ENCODE measurements at places on chromosomes 5 and 9.
A peak's percentile ranks its signal among the peaks of the same experiment; 100 is the strongest.

DNA sequence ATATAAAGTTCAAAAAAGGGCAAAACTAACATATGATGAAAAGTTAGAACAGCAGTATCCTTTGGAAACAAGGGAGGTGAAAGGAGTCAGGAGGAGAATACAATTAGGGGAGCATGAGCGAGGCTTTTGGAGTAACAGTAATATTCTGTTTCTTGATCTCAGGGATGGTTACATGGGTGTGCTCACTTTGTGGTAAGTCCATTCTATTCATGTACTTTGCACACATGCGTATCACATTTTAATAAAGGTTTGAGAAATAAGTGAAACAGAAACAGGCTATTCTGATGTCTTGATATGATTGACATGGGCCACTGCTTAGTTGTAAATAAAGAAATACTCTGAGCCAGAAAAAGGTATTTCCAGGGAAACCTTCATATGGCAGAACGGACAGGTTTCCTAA is 208.8 kb downstream of the SPOCK1 start:
- no peak for DNase-seq

GRCh38 chr5:159515909-159516415 is 185.7 kb upstream of the IL12B start:
- peak; percentile 9 for DNase-seq

- no peak for DNase-seq
These were observed 54.7 kb downstream of the ANXA2R start for GRCh38 chr5:42985129-42986037.

DNA sequence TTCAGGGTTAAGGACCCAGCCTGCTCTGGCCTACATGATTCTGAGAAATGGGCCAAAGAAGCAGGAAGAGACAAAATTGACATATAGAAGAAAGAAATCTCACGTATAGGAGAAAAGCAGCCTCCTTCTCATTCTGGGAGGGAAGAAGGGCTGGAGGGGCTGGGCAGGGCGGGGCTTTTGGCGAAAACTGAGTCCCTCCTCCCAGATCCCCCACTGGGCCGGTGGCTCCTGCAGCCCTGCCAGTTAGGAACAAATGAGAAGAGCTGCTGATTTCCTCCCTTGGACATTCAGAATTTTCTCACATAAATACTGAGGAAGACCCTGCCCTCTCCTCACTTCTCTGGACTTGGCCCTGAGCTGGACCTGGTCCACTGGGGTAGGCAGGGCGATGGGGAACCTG is at the start of gene WNT8A:
Gene WNT8A, plus strand, starts transcription at position 332 of the 400 bp plus-strand sequence. CDS start 95 bp downstream, outside the sequence.
- DNase-seq: no peak

- DNase-seq: no peak
These were observed 27.6 kb downstream of the AP3S1 start for GRCh38 chr5:115869256-115869795.

DNA sequence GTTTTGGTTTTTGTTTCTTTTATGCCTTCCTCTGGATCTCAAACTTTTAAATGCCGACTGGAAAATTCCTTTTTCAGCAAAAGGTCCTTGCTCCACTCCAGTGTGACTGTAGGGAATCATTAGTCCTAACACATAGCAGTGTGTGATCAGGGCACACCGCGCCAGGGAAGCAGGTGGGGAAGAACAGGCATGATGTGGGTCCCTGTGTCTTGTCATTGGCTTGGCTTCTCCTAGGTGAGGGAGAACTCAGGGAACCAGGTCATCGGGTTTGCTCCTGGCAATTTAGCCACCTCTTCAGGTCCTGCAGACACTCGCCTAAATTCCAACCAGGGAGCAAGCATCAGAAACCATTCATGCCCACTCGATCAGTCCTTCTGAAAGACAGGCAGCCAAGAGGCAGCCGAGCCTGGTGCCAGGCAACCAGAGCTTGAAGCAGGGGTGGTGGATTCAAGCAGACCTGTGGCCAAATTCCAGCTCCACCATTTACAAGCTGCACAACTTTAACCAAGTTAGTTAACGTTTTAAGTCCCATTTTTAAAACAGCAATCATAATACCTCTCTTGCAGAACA is 514.2 kb downstream of the BNC2 start:
- DNase-seq: no peak

DNA sequence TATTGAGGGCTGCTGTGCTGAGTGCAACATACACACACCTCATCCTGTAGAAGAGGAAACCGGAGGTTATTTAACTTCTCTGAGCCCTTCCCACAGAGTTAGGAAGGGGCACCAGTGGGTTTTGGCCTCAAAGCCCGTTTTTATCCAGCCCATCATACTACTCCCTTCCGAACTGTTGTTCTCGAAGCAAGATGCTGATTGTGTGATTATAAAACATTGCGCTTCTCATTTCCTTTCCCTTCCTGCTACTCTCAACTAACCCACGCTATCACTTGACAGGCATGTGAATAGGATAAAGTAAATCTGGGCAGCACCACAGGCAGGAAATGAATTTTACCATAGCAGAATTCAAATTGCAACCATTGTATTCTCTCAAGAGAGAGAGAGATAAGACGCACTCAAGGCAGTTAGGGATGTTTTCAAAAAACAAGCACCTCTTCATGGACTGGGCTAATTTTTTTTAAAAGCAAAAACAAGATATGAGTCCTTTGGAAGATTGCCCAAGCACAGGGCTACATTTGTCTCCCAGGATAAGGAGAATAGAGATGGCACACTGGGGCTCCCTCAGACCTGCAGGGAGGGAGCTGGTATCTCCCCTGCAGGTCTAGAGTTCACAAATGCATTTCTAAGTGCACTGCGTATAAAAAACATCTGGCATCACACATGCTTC is 52.6 kb downstream of the GNA14 start:
- DNase-seq: no peak

DNA sequence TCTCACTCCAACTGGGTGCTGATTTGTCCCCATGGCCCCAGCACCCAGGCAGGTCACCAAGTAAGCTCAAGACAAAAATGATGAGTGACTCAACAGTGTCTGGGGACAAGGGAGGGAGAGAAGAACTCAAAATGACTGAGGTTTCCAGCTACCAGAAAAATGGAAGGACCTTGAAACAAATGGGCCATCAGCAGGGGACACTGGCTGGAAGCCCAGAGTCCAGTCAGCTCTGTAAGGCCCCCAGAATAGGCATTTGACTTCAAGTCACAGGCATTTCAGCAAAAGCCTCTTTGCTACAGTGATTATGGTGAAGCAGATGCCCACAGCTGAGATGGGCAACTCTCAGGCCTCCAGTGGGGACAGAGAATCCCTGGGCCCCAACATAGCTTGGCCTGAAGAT is 139.0 kb upstream of the GABRP start:
- DNase-seq: no peak

DNA sequence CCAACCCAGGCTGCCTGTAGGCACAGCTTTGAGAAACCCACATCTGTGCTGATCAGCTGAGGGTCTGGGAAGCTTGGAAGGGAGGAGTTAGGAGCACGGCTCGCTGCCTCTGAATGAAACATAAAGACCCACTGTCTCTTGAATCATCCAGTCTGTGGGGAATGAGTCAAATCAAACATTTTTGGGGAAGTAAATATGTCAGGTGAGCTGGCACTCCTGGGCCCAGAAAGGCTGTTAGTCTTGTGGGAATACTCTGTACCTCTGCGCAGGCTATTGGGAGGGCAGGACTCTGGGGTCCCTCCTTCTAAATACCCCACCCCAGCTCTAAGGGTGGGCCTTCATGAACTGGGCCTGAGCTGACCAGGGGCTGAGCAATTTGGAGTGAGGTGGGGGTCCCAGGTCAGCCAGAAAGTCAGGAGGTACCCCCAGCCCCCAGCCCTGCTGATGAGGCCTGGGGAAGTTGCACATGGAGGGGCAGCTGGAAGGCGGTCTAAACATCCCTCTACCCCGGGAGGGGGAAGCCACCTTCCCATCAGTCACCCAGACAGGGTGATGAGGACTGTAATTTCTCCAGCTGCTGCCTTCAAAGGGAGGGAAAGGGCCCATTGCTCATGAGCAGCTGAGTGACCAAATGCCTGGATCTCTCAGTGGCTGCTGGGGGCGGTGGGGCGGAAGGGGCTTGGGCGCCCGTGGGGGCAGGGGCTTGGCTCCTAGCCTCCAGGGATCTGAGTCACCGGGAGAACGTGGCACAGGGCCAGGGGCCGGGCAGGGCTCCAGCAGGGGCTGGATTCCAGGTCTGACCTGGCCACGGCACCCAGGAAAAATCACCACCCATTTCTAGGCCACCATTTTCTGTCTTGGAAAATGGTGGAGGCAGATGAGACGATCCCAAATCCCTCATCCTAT is 10.8 kb downstream of the FIBCD1 start:
- DNase-seq: no peak

DNA sequence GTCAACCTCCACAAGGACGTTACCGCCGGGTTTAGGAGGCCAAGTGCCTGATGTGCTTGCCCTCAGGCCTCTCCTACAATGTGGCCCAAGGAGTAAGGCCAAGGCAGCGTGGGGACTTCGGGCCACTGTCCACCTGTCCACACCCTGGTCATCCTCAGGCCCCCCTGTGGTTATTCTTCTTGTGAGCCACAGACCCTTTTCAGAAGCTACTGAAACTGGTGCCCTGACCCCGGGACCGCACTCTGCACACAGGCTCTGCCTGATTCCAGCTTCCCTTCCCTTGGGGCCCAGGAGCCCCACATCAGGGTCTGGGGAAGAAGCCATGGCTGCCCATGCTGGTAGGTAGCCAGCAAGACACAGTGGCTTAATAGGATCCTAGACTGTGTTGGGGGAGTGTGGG is 128.8 kb downstream of the OLFM1 start:
- no peak for DNase-seq

GRCh38 chr9:31588006-31588405 is 796.4 kb upstream of the ACO1 start:
- no peak for DNase-seq

- DNase-seq: no peak
These were observed 55.0 kb upstream of the CDH12 start for GRCh38 chr5:22908129-22908528.

GRCh38 chr5:176810687-176811501 is 535 bp downstream of the UNC5A start:
- DNase-seq: no peak

DNA sequence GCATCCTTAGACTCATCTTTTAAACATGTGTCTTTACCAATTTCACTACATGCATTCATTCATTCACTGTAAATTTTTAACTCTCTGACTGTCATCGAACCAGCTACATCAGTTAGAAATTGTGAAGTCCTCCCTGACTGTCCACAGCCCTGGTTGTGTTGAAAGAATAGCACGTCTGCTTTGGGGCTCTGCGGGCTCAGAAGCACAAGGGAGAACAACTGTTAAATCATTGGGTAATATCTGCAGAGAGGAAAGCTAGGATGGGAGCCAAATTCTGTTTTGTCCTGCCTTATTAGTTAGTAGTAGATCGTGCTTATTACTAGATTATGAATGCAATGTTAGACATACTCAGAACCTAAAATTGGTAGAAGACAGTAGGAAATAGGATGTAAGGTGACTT is 26.3 kb upstream of the FAM120AOS start:
- DNase-seq: no peak

GRCh38 chr5:55429613-55430253 is 105.0 kb downstream of the PLPP1 start:
- DNase-seq: no peak

DNA sequence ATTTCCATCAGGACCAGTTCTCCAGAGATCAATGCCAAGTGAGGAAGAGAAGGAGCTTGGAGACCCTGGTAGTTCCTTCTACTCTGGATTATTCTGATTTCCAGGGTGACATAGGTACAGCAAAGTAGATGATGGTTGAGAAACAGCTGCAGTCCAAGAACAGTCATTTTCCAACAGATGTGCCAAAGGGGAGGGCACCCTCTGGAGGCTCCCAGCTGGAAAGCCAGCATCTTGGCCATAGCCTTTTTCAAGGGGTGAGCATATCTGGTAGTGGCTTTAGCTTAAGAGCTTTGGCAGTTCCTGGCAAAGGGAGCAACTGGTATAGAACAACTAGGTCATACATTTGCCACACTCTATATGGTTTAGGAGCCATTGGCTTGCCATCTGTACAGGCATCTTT is 492.7 kb downstream of the RASEF start:
- DNase-seq: no peak

GRCh38 chr5:111834926-111835599 is 78.1 kb upstream of the NREP start:
- no peak for DNase-seq

DNA sequence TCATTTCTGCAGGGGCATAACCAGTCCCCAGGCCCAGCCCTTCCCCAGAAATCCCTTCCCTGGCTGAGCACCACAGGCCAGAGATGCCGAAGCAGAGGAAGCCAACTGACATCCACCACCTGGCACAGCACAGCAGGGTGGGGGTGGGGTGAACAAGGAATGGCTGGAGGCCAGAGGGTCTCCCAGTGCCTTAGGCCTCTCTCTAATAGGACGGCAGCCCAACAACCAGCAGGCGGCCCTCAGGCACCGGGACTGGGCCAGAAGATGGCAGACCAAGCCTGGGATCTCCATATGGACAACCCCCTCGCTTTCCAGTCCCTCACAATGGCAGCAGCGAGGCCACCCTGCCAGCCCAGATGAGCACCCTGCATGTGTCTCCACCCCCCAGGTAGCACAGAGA is 13.2 kb downstream of the PDLIM4 start:
- no peak for DNase-seq

- no peak for DNase-seq
These were observed 195.2 kb downstream of the PTTG1 start for GRCh38 chr5:160616712-160617497.

DNA sequence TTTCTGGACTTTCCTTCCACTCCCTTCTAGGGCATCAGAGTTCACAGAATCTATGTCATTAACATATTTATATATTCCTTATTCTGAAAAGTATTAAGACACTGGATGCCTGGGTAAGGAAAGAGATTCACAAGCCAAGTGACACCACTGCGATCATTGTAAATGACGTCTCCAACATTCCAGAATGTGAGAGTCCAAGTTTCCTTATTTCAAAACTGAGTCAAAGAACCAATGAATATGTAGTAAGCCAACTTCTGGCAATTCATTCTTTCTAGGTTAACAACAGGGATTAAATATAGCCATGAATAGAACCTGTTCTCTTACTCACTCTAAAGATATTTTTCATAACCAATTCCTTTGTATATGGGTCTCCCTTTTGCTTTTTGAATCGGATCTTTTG is 18.1 kb downstream of the RAI14 start:
- no peak for DNase-seq

GRCh38 chr9:70079417-70080037 is 35.9 kb downstream of the MAMDC2 start:
- no peak for DNase-seq

- DNase-seq: no peak
These were observed 56.5 kb upstream of the SPATA31D4 start for GRCh38 chr9:81871695-81872094.

- no peak for DNase-seq
These were observed 16.0 kb downstream of the TLE1 start for GRCh38 chr9:81673310-81673709.
